ENCODE measurements at places on chromosomes 3 and 15.

GRCh38 chr3:196292286-196292923, 4.9 kb upstream of the PCYT1A start:
- DNase-seq: no peak

DNA sequence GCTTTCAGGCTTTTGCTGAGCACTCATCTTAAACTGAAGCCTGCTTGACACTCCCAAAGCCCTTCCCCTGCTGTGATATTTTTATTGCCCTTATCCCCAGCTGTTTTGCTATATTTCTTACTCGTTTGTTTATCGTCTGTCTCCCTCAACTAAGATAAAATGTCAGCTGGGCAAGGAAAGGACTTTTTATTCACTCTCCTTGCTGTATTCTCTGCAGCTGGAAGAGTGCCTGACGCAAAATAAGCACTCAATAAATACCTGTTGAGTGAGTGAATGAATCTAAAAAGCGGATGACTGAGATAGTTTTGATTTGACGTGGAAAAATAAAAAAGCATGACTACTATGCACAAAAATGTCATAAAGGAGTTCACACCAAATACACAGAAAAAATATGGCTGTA, 84.8 kb upstream of the POMGNT2 start:
- no peak for DNase-seq

- peak; percentile 97 for DNase-seq
These were observed at the start of gene SNAP23 for GRCh38 chr15:42495361-42496212. Gene SNAP23 (plus strand): TSS chr15:42495634. CDS start chr15:42511847, 16,213 bp downstream.

GRCh38 chr3:157606011-157606851, 103.0 kb upstream of the VEPH1 start:
- DNase-seq: peak; percentile 90

DNA sequence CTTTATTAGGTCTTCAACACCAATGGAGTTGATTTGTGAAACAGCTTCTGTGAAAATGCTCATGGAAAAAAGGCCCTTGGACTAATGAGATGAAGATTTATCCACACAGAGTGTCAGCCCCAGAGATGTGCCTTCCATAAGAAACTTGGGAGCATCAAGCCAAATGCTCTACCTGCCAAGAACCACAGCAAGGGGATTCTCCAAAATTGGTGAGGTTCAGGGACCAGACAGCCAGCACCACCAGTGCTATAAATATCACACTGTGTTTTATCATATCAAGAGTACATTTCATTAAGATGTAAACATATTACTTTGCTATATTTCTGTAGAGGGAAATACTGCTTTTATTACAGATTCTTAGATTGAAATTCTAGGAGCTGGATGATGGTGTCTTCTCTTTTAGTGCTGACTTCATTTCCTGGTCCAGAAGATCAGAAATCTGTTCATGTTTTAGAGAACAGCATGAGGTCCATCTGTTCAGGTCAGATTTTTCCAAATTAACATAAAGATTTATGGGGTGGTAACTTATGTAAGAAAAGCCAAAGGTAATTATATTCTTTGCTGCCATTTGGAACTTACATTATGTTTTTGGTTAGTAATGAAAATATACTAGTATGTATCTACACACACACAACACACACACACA, 17.7 kb downstream of the SLC35G2 start:
- DNase-seq: peak; percentile 15

DNA sequence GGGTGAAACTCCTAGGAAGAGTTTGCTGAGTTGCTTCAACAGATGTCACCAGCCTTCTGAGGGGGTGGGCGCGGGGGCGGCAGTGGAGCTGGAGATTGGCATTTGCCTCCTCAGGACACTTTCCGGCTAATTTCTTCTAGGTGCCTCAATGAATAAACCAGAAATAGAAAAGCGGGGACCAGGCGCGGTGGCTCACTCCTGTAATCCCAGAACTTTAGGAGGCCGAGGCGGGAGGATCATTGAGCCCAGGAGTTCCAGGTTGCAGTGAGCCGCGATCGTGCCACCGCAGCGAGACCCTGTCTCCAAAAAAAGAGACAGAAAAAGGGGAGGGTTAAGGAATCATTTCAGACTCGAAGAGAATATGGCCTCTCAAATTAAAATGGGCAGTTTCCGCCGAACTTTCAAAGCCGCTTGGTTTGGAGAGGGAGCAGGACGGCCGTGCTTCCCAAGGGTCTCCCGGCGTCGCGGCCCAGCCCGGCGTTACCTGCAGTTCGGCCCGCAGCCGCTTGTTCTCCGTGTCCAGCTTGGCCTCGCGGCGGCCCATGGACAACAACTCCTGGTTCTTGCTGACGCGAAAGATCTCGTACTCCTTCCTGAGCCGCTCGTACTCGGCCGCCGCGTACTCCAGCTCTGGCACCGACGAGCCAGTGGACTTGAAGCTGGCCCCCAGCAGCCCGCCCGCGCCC, 587 bp downstream of the NPHP3 start:
- DNase-seq: peak; percentile 54

GRCh38 chr3:30139283-30139682, 467.1 kb upstream of the TGFBR2 start:
- DNase-seq: no peak

- no peak for DNase-seq
These were observed 25.7 kb upstream of the ROBO2 start for GRCh38 chr3:77014226-77014625.

DNA sequence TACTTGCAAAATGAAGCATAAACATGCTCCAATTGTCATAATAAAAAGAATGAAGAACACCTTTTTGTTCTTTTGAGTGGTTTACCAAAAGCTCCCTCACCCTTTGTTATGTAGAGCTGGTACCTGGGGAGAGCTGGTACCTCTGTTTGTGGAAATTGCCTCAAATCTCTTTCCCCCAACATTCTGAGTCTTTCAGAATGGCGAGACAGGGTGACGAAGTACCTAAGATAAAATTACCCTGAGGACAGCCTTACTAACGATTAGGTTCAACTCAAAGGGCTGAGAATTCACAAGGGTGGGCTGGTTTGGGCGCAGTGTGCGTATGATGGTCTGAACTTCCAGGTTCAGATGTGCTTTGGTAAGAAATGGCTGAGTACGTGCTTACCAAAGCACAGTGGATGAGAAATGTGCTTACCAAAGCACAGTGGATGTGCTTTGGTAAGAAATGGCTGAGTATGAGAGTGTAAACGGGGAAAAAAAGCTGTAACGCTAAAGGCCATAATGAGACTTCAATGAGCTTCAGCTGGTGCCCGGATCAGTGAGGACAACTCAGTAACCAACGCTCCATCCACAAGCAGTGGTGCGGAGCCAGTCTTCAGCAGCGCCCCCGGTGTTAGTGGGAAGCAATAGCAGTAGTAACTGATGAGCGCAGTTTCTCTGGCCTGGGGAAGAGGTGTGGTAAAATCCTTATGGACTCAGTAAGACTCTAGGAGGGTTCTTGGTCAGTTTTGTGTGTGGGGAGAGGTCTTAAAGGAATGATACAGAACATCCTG, 72.3 kb upstream of the LRIG1 start:
- no peak for DNase-seq

- DNase-seq: no peak
These were observed 446.5 kb downstream of the CNTN3 start for GRCh38 chr3:74167926-74168325.

DNA sequence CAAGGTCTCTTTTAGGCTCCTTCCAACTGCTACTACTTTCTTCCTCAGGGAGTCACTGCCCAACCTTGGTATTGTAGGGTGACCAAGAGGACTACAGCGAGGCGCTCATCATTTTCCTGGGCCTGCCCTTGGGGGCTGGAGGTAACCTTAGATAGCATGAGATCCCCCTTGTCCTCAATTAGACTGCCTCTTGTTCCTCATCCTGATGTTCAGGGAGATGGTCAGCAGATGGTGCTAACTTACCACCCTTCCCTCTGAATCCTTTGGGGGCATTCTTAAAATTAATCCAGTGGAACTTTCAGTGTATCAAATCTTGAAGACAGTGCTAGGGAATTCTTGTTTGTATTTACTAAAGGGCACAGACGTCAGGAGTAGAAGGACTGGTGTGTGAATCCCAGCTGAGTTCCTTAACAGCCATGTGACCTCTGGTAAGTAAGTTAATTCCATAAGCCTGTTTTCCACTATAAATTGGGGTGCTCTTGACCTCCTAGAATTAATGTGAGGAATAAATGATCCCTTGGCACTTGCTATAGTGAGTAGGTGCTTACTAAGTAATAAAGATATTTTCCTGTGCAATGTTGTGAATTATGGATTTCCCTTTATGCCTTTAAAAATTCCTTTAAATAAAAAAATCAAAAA, 4.1 kb upstream of the CLPX start:
- peak; percentile 87 for DNase-seq

DNA sequence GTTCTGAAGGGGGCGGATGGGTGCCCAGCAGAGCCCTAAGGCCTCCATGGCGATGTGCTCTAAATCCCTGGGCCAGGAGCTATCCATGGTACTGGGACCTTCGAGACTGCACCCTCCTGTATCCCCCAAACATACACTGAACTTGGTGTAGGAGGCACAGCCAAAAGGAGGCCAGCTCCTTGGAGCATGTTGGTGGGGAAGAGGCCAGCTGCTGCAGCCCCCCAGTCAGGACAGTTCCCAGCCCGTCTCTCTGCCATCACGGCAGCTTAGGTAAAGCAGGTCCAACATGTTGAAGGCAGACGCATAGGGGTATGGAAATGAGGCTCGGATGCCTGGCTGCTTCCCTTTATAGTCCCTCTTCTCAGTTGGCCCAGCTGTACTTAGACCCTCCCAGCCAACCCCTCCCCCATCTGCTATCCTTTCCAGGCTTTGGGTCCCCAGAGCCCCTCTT, 1.8 kb downstream of the CAMKV start:
- DNase-seq: peak; percentile 87

- peak; percentile 31 for DNase-seq
These were observed 18.4 kb downstream of the SPATA12 start for GRCh38 chr3:57078635-57079473.
